ENCODE measurements at places on chromosomes 2 and 18. TPM values are rescaled to one million over a fixed set of nuclear protein-coding genes. Genes with fewer than 3 reads are reported as not detected.

- DNase-seq, result no peak
Measured at GRCh38 chr2:36492216-36492945, 105.6 kb downstream of the FEZ2 start.

TEX44 gene
- total RNA-seq, result not detected

DNA sequence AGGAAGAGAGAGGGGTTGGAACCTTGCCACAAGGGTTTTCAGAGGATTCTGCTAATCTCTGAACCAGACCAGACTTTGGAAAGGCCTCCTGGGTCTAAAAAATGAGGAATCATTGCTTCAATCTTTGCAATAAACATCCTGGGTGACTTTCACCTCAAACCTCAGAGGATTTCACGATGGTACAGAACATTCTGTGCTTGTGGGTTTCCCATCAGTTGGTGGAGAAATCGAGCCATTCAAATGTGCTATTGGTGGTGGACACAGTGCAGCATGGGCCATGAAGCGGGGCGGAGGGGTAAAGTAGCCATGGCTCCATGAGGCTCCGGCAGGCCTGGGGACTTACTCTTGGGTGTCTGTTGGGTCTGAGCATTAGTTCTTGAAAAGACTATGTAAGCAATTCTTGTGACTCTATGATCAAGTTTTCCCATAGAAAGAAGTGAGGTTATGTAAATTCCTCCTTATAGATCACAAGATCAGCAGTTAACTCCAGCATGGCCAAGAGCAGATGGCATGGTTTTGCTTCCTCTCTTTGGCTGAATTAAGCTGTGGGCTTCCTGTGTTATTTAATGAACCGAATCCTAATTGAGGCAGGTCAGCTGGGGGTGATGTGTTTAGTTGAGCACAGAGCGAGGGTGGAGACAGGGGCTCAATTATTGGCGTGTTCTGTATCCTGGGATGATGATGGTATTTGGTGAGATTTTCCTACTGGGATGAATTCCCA is 1.9 kb upstream of the IL1R2 start:
- no peak for DNase-seq

GRCh38 chr2:9236045-9236344 is 29.4 kb downstream of the ASAP2 start:
- DNase-seq, result no peak

DNA sequence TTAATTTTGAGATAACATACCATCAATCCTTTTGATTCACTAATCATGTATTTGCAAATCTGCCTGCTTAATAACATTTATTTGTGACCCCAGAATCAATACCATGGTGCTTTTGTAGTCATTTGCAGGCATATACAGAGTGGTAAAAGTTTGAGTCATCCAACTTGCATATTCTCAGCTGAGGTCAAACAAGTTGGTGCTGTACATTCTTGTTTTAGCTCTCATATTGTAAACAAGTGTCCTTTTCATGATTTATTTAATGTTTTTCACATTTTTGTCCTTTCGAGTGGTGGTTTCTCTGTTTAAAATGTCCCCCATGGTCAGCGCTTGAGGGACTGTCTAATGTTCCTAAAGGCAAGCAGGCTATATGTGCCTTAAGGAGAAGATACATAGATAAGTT is 17.5 kb downstream of the RAB27B start:
- DNase-seq, result no peak

CRYGC gene
- total RNA-seq, result not detected

DNA sequence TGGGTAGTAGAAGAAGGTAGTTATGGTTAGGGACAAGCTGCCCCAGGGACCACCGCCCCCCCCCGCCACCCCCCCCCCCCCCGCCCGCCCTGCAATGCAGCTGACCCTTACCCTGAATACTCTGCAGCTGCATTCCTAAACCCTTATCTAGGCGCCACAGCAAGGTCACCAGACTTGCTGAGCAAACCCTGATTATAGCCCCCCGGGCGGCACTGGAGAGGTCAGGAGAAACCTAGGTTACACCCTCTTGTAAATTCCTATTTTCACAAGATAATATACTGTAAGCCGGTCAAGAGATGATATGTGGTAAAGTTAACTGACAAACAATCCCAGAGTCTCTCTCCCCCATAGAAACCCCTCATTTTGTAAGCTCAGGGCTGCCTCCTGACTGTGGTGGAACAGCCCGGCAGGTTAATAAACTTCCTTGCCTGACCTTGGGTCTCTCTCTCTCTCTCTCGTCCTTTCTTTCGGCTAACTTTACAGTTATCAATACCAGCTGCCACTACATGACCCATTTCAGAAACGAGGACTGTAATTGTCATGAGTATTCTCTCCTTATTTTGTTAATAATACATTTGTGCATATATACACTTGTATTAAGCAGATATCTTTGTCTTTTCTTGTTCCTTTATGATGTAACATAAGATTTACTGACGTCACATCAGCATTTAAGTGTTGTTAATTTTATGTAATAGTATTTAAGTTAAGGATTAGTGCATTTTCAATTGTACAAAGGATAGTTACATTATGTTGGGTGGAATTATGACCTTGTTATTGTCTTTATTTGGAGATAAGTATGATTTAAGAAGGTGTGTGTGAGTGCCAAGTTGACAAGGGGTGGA is 22.8 kb upstream of the SMAD4 start:
- no peak for DNase-seq

- DNase-seq, result peak; percentile 31
Measured at GRCh38 chr2:218618102-218618860, 10.6 kb downstream of the PLCD4 start.

DNA sequence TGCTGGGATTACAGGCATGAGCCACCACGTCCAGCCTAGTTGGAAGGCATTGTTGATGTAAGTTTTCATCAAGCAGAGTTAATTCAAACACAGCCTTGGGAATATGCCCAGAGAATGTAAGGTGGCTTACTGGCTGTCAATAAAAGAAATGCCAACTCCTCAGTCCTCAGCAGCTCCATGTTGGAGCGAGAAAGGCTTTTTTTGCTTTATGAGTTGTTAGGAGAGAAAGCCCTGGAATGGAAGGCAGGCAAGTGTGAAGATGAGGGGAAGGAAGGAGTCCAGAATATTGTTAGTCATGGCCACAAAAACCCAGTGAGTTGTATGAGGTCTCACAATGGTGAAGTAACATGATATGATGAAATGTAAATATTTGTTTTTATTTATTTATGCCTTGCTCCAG is 57.1 kb downstream of the MAP4K4 start:
- peak; percentile 46 for DNase-seq

- no peak for DNase-seq
Measured at GRCh38 chr2:20676353-20677215, 9.6 kb downstream of the GDF7 start.

DNA sequence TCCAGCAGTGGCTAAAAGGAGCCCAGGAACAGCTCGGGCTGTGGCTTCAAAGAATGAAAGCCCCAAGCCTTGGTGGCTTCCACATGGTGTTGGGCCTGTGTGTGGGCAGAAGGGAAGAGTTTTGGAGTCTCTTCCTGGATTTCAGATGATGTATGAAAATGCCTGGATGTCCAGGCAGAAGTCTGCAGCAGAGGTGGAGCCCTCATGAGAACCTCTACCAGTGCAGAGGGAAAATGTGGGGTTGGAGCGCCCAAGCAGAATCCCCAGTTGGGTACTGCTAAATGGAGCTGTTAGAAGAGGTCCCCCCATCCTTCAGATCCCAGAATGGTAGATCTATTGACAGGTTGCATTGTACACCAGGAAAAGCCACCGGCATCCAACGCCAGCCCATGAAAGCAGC is 412.1 kb downstream of the TDRD15 start:
- no peak for DNase-seq

GRCh38 chr2:118477111-118477862 is 370.2 kb downstream of the EN1 start:
- DNase-seq, result no peak

TRIM54 gene
- not detected for total RNA-seq

DNA sequence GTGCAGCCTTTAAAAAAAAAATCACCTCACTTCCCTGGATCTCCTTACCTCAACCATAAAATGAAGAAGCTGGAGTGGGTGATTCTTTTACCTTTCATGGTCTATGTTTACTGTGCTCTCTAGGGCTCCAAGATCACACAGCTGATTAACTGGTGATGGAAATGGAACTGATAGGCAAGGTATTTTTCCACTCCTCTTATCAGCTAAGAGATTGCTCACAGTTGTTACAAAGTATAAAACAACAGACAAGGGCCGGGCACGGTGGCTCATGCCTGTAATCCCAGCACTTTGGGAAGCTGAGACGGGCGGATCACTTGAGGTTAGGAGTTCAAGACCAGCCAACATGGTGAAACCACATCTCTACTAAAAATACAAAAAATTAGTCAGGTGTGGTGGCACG is 14.5 kb downstream of the RPS27A start:
- DNase-seq, result no peak

DNA sequence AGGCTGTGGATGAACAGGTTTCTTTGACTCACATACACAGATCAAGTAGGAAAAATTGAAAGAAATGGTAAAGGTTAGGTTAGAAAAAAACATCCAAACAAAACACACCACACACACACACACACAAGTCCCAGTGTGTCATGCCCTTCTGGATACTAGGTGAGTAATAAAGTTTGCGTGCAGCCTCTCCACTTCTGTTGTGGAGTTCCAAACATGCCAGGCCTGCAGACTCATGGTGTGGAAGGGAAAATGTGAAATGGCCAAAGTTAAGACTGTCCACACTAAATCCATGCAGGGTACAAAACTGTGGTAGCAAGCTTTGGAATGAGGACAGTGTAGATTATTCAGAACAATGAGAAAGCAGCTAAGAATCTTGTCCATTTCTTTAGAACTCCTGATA is 114.6 kb downstream of the IKZF2 start:
- DNase-seq, result no peak

- DNase-seq, result no peak
Measured at GRCh38 chr2:126754240-126755004, 98.5 kb downstream of the GYPC start.

TMEM182 gene
- 5.3 TPM for total RNA-seq

DNA sequence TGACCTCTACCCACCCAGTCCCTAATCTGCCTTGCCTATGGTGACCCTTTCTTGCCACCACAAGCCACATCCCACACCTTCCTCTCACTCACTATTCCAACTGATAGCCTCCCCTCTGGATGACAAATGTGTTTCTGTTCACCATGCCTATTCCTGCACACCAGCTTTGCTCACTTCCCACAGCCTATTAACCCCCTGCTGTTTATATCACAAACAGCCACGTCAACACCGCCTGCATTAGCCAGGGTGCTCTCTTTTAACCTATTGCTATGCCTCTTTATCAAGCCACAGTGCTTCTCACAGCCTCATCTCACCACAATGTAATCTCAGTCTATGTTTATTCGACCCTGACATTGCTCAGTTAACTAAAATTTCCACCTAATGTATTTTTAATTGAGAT is 271.8 kb downstream of the SUCLG1 start:
- DNase-seq, result no peak

SERPINB4 gene
- total RNA-seq, result not detected

DNA sequence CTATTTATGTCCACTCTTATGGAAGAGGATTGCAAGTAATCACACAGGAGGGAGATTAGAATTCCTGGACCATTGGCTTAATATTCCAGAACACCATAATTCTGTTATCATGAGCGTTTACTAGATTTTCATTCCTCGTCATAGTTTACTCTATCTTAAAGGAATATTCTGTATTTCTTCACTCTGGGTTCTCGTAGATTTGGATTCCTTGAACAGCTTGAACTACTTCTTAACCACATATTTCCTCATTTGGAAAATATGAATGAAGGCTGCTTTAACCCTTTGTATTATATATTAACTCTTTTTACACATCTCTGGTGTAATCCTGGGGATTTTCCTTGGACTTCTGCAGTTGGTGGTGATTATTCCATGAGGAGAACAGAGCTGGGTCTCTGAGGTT is 46.3 kb upstream of the CCBE1 start:
- DNase-seq, result peak; percentile 26

- DNase-seq, result no peak
Measured at GRCh38 chr2:72141032-72141645, 6.5 kb downstream of the CYP26B1 start.

GRCh38 chr2:190409616-190410015 is 1.5 kb downstream of the MFSD6 start:
- DNase-seq, result no peak

KLHL29 gene
- total RNA-seq, result 43.1 TPM

CCDC74A gene
- 0.32 TPM for total RNA-seq

DNA sequence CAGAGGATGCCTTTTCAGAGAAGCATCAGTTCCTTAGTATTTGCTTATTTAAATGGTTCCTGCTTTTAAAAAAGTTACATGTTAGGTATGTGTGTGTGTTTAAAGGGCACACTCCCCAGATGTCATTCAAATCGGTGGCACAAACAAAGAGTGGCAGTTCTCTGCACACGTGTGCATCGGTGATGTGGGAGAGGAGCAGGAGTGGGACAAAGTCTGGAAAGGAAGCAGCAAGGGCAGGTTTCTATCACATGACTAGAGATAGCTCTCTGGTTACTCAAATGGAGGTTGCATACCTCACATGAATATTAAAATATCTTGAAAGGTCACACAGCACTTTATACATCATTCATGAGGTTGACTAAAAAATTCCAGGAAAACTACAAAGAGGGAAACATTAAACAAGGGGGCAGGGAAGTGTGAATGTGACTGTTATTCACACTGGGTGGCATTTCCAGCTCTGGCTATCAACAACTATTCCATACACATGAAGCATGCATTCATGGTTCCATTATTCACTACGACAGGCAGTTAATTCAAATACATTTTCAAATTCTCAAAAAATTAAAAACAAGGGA is 64.7 kb downstream of the SEPTIN10 start:
- DNase-seq, result no peak

All from MCF 10A (cell line).